Mesenteric fat pad (tissue), 1 donor: ENCODE measurements at places on chromosomes 2 and 18. TPM values are rescaled to one million over a fixed set of nuclear protein-coding genes. Genes with fewer than 3 reads are reported as not detected.

- no peak for DNase-seq
Measured at GRCh38 chr2:231667496-231667895, 40.8 kb upstream of the PTMA start.

DNA sequence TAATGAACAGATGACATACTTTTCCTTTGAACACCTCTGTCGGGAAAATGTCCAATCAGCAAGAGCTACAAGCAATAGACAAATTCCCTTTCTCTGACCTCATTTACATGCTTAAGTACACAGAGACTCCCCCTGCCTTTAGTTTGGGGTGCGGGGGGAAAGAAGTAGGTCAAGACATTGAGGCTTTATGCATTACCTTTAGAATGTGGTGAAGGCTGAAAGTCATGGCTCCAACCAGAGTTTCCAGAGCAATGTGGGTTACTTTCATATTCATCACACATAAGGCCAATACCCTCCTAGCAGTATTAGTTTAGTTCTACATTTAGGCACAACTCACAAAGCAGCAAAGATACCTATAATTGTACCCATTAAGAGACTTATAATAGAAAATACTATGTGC, 808.3 kb downstream of the NRXN1 start:
- no peak for DNase-seq

DNA sequence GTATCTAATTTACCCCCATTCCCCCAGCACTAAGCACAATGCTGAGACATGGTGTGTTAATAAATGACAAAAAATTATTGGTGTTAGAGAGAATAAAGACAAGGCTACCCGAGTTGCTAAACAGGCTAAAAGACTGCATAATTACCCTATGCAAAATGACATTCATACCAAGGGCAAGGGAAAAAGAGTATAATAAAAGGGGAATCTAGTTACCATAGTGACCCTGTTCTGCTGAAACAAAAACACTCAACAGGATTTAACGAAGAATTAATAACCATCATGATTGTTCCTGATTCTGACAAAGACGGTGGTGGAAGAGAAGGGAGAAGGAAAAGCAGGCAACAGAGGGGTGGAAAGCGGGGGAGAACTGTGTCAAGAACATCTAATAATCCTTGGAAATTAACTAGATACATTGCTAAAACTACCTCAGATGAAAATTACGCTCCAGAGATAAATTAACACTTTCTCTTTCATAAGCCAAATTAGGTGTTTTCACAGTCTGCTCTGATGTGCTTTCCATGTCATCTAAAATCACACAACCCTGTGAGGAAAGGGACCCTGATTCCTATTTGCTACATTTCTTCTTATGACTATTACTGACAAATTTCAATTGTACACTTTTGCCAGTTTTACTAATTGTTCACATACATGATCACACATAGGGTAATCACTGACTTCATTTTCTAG, 25.5 kb downstream of the TTR start:
- no peak for DNase-seq

- no peak for DNase-seq
Measured at GRCh38 chr2:196172951-196173350, 1.6 kb upstream of the STK17B start.

CYS1 gene
- total RNA-seq, result 0.80 TPM

DNA sequence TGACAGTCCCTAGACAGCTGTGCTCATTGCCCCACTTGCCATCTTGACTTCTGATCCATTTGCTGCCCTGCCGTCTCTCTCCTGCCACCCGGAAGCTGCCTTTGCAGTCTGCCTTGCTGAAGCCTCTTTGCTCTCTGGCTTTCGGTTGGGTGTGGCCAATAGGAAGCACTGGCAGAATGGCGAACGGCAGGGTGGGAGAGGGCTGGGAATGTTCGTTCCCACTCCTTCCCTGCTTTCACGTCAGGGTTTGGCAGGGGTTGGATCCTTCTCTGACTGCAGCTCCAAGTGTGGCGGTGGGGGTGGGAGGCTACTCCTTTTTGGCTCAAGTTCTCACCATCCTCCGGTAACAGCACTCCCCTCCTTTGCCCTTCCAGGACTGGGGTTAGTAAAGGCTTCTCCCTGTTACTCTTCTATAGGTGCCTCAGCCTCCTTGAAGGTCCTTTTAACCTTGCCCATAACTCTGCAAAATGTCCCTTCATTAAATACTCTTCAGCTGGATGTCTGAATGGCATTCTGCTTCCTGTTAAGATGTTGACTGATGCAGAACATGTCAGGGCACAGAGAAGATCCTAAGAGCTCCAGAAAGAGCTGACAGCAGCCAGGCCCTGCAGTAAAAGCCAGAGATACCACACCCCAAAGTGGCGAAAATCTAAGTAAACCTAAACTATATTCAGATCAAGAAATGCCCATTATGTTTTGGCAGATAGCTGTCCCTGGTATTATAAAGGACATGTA, 299.7 kb downstream of the CDCA7 start:
- no peak for DNase-seq

- DNase-seq, result no peak
Measured at GRCh38 chr2:240894006-240894405, 1.9 kb downstream of the MAB21L4 start.

DNA sequence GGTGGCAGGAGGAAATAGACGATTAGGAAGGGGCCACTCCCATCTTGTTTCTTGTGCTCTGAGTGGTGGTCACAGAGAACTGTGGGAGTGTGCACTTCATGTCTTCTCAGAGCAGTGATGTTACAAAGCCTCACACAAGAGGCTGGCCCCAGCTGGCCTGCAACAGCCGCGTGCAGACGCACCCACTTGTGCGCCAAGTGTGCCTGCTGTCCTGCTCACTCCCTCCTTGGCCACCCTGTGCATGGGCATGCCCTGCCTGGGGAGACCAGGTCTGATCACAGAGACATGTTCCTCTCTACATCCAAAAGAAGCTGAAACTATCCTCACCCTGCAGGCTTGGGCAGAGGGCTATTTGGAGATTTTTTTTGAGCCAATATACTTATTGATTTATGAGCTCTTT, 108.4 kb downstream of the MRO start:
- no peak for DNase-seq

DNA sequence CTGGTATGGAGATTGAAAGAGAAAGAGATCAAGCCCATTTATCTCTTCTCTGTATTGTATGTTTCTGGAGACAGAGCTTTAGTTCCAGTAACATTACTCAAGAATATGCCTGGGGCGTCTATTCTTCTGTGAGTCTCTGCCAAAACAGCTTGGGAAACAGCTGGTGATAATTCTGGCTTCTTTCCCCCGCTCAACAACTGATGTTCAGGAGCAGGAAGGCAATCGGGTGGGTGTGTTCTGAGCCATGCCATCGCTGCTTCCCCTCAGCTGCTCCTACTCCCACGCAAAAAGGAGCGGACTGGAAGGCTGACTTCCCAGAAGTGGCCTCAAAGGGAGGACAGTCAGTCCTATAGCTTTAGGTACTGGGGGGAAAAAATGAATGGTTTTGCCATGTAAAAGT, 695.1 kb downstream of the PLCL1 start:
- DNase-seq, result no peak

PLGLB1 gene
- total RNA-seq, result not detected

GRCh38 chr2:207683438-207683837, 28.0 kb upstream of the CCNYL1 start:
- no peak for DNase-seq

ALPP gene
- not detected for total RNA-seq

DNA sequence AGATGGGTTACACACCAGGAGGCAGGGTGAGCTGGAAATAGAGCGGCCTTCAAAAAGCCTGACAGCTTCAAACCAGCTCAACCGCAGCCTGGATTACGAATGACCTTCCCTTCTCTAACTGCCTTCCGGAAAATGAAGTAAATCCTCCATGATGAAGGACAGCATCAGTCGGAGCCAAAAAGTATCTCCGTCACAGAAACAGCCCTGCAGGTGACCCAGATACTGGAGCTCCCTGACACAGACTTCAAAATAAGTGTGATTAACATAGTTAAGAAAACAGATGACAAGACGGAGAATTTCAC, 10.3 kb upstream of the CIB4 start:
- peak; percentile 37 for DNase-seq

DNA sequence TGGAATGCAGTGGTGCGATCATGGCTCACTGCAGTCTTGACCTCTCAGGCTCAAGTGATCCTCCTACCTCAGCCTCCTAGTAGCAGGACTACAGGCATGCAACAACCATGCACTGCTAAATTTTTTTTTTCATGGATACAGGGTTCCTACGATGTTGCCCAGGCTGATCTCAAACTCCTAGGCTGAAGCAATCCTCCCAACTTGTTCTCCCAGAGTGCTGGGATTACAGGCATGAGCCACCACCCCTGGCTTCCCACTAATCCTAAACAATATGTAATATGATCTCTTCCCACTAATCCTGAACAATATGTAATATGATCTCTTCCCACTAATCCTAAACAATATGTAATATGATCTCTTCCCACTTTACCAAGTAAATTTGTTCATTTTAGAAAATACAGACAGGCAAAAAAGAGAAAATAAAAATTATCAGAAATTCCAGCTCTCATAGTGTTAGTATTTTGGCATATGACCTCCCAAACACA, 33.7 kb upstream of the C18orf32 start:
- peak; percentile 18 for DNase-seq

KCNIP3 gene
- total RNA-seq, result 3.8 TPM

GRCh38 chr2:72917877-72918553, 696 bp downstream of the EMX1 start:
- peak; percentile 88 for DNase-seq

- no peak for DNase-seq
Measured at GRCh38 chr2:217165547-217165946, 305.7 kb upstream of the TNP1 start.

GRCh38 chr2:4483050-4483449, 779.7 kb downstream of the DCDC2C start:
- no peak for DNase-seq

GRCh38 chr2:44392338-44392943, 30.7 kb downstream of the CAMKMT start:
- DNase-seq, result no peak

DNA sequence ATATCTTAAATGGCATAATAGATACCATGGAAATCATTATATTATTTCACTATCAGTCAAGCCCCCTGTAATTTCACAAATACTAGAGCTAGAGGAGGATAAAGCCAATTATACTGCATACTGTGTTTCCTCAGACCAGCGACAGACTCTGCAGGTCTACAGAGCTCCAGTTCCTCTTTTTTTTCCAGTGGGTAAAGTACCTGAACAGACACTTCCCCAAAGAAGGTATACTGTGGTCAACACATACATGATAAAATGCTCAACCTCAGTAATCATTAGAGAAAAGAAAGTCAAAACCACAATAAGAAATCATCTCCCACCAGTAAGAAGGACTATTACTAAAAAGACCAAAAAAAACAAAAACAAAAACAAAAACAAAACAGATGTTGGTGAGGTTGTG, 44.6 kb downstream of the SCN7A start:
- DNase-seq, result no peak

- no peak for DNase-seq
Measured at GRCh38 chr2:157596992-157597681, 31.5 kb downstream of the ACVR1C start.

DNA sequence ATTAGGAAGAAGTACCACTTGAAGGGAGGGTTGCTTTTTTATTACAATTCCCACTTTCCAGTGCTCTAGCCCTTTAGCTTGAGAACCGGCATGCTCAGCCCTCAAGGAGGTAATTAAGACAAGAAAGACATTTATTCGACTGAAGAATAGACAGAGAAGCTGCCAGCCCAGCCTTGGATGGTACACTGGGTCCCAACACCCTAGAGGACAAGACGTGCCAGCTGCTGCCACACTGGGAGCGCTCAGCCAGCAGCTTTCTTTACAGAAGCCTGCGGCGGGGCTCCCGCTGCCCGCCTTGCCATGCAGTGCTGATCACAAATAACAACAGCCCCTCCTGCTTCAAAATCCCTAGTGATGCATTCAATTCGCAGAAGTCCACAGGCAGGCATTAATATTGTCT, 746.3 kb upstream of the RAB6C start:
- DNase-seq, result no peak

SCYGR4 gene
- total RNA-seq, result not detected

DNA sequence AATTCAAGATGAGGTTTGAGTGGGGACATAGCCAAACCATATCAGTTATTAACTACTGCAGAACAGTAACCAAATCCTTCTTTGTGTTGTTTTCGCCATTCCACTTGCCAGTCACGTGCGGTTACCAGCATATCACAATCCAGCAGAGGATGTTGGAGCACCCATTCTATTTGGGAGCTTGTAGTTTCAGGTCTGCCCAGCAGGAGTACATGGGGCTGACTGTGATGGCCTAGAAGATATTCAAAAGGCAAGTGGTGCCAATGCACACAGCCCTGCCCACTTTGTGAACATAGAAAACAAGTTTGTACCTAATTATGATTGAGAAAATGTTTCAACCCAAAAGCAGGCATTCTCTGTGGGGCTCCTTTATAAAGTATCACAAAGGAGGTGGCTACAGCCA, 57.0 kb downstream of the ZNF519 start:
- DNase-seq, result no peak

NOSTRIN gene
- 62.1 TPM for total RNA-seq

DNA sequence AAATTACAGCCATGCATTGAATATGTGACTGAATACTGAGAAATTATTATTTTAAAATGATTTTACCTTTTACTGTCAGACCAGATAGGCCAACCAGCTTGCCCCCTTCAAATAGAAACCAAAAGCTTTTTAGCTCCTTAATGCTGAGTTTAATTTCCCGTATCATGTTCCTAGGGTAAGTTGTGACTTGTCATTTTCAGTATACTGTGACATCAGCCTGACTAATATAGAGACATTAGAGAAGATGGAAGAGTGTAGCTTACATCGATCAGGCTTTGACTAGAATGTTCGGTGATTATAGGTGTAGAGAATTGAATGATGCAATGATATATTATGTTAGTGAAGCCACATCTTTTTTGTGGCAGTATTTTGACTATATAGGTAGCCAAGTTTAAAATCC, 50.6 kb upstream of the ZEB2 start:
- no peak for DNase-seq

C1QL2 gene
- not detected for total RNA-seq

GRCh38 chr2:196054631-196055030, 14.0 kb downstream of the DNAH7 start:
- no peak for DNase-seq

- DNase-seq, result no peak
Measured at GRCh38 chr2:149832324-149832723, 244.7 kb upstream of the MMADHC start.

DNA sequence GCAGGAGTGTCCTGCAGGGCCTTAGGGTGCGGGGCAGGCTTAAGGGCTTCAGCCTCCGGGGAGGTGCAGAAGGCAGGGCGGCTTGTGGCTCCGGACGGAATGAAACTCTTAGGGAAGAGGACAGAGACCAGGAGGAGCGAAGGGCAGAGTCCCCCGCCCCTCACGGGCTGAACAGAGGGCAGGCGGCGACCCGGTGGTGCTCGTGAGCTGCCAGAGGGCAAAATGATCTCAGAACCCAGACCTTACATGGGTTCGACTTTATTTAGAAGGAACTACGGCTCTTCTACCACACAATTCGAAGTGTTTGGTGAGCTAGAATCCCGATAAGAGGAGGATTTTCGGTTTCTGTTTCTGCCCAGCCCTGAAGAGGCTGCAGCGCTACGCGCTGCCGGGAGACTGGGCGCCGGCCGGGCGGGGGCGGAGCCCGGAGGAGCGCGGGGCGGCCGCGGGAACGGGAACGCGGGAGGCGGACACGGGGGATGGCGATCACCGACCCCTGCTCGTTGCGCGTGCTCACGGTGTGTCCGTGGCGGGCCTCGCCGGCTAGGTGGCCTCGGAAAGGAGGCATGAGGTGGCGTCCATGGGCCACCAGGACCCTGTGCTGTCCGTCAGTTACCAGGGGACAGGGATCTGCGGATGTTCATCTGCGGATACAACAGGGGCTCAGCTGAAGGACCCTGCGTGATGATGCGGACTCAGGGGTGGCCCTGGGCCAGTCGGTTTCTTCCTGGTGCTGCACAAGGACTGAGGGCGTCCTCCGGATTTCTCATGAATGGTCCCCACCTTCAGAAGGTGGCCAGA, 4.2 kb upstream of the SP100 start:
- DNase-seq, result no peak

TMEM18 gene
- 19.8 TPM for total RNA-seq
